MV-4-11 (cell line): ENCODE measurements at places on chromosomes 6 and 20.

DNA sequence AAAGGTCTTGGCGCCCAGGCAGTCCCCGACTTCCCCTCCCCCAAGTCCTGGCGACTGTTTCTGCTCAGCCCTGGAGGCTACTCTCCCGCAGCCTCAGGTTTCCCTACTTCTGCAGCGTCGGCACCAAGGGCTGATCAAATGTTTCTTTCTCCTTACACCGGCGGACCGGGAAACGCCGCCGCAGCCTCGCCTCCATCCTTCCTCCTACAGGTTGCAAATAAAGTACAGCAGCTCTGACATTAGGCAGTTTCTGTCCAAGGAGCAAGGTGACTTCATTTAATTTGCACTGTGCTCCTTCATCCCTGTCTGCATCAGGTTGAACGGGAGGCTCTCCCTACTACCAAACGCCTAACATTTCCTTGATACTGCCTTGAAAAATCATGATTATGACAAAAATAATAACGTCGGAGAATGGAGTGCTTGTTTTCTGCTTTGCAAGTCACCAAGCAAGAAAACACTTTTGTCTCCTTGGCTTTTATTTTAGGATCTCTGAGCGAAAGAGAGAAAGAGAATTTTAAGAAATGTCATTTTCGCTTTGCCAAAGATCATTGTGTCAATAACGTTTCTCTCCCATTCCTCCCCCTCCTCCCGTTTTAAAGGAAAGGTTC is 1.0 kb downstream of the CLIC5 start:
- no peak for DNase-seq

GRCh38 chr6:45929421-45930361 is 86.0 kb downstream of the CLIC5 start:
- DNase-seq: no peak

DNA sequence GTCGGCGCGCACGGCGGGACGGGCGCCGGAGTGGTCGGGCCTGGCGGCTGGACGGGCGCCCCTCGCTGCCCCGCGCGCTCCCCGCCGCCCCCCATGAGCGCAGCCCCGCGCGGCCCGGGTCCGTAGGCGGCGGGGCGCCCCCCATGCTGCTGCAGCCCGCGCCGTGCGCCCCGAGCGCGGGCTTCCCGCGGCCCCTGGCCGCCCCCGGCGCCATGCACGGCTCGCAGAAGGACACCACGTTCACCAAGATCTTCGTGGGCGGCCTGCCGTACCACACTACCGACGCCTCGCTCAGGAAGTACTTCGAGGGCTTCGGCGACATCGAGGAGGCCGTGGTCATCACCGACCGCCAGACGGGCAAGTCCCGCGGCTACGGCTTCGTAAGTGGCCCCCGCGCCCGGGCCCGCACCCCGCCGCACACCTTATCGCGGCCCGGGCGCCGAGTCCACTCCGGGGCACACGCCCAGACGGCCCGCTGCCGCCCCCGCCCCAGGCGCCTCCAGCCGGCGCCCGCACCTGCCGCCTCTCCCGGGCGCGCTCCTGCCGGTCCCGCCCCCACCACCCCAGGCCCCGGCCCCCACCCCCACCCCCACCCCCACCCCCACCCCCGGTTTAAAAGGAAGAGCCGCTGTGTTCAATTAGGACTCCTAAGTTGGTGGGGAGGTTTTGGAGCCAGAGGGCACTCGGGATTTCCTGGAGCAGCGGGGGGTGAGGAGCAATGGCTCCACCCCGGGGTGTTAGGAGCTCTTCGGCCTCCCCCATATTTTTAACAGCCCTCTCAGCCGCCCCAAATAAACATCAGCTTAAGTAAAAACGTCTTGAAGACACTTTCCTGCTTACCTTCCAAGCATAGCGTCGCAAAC is 474 bp downstream of the RBM38 start:
- DNase-seq: no peak

DNA sequence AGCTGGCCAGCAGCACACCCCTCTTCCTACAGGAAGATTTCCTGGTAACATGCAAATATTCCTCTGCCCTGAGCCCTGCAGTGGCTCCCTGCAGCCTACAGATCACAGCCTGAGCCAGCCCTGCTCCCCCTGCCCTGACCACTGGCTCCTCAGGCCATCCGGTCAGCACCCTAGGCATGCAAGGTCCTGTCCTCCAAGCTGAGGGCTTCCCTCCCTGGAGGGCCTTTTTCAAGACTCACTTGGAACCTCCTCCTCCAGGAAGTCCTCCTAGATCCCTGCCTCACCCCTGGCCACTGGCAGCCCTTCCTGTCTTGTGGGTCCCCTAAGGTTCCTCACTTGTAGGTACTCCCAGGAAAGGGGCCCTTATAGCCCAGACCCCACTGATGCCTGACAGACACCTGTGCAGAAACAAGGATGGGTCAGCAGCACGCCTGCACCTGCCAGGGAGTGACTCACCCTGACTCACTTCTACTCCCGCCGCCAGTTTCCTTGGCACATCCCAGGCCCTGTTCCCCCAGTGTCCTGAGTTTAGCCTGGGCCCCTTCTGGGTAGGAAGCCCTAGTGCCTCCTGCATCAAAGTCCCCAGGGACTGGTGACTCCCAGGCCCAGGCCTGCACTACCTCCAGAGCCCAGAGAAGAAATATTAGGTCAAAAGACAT is 3.2 kb downstream of the SLC4A11 start:
- DNase-seq: no peak

DNA sequence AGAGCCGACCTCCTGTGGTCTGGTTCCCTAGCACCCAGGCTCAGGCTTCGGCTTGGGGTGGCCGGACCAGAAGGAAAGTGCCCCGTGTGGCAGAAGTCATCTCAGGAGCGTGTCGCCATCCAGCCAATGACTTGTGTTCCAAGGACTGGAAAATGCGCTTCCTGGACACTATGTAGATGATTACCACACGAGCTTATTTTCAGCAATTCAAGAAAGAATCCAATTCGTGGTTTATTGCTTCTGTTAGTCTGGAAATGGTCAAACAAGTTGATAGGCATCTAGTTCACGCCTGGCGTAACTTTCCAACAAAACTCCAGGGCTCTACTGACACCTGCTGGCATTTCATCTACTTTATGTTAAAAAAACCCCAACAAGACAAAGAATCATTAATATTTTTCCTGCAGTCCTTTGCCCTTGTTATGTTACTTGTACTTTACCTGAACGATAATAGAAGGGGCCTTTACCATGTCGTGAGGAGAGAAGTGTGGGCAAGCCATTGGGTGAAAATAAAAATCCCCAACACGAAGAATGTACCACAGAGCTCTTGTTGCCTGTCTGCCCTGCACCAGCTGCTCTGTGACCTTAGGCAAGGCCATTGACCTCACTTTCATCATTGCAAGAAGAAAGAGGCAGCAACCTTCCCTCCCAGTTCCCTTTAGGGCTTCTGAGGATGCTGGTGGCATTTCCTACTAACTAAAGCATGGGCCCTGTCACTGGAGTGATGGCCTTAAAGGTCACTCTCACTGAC is 154.7 kb upstream of the LAMP5 start:
- peak; percentile 37 for DNase-seq

- no peak for DNase-seq
These were observed 1.0 kb downstream of the LZTS3 start for GRCh38 chr20:3172126-3172932.

DNA sequence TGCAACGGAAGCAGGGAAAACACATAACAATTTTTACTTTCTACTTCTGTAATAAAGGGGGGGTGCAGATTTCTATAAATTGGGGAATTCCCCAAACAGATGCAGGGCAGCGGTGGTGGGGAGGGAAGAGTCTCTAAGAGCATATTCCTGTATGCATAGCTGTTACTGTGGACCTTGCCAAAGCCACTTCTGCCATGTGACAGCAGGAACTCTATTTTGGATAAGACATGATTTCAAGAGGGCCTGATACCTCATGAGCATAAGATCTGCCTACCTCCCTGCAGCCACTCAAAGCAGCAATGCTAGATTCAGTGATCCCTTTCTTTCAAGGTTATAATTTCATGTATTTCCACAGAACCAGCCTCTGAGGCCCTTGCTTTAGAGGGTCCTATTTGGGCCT is 86.2 kb upstream of the CNKSR3 start:
- DNase-seq: no peak

DNA sequence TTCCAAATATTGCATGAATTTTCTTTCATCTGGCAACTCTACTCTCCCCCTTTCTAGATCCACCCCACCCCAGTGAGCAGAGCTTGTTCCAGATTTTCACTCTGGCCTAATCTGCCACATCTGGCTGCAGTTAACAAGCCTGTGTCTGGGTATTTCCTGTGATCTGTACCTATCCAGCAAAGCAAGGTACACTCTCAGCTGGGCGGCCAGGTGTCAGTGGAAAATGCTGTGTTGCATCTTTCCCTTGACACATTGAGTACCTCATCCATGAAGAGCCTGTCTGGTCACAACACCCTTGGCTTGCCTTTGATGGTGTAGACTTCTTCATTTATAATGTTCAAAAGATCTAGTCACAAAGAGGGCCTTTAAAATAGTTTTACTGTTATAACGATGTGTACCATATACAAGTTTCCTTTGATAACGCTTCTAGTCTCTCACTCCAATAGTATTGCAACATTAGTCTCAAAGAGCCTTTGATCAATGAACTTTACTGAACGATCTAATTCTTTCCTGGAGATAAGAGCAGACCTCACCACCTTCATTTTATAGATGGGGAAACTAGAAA is 6.0 kb upstream of the RNF182 start:
- DNase-seq: no peak

DNA sequence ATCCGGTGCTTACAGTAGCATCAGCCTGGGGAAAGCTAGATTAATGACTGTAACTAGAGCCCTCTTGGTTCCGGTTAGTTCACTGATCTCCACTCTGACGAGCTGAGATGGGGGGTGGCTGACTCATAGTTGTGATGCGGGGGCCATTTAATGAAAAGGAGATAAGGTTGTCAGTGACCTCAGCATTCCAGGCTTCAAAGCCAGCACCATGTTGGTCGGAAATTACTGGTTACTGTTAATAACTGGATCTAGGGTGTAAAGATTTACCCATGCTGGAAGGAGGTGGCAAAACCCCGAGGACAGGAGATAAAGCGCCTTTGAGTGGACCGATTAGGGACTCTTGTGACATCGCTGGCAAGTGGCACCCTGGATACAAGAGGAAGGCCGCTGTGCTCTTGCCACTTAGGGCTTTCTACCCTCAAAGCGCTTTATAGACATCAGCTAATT is 21.1 kb downstream of the FOXC1 start:
- DNase-seq: no peak

- peak; percentile 9 for DNase-seq
These were observed 37.9 kb upstream of the SLC23A2 start for GRCh38 chr20:5039255-5039657.

- DNase-seq: no peak
These were observed 11.5 kb upstream of the GLP1R start for GRCh38 chr6:39037082-39037508.

GRCh38 chr20:25280051-25280573 is 32.2 kb downstream of the PYGB start:
- no peak for DNase-seq

- no peak for DNase-seq
These were observed 77.4 kb upstream of the SULF2 start for GRCh38 chr20:47862574-47863240.

DNA sequence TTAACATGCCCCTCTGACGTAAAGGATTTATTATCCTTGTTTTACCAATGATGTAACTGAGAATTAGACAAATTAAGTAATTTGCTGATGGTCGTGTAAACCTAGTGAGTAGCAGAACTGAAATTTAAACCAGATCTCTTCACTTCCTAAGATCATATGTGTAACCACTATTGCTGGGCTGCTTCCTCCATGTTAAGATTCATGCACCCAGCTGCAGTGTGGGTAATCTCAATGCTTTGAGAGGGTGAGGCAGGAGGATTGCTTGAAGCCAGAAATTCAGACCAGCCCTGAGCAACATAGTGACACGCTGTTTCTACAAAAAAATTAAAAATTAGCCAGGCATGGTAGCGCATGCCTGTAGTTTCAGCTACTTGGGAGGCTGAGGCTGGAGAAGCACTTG is 97.9 kb downstream of the L3MBTL3 start:
- DNase-seq: peak; percentile 72

DNA sequence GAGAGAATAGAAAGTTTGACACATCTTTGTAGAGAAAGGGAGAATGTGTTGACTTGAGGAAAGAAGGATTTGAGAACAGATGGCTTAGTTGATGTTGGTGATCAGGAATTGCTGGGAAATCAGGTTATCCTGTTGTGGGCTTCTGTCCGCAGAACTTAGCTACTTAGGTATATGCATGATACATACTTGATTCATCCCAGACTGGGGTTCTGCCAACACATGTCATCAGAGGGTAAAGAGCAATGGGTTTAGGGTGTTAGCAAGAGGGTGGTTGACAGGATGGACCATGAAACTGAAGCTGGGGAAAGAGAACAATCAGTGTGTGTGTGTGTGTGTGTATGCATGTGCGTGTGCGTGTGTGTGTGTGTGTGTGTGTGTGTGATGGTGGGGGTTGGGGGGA is 50.6 kb upstream of the NELFCD start:
- DNase-seq: no peak

DNA sequence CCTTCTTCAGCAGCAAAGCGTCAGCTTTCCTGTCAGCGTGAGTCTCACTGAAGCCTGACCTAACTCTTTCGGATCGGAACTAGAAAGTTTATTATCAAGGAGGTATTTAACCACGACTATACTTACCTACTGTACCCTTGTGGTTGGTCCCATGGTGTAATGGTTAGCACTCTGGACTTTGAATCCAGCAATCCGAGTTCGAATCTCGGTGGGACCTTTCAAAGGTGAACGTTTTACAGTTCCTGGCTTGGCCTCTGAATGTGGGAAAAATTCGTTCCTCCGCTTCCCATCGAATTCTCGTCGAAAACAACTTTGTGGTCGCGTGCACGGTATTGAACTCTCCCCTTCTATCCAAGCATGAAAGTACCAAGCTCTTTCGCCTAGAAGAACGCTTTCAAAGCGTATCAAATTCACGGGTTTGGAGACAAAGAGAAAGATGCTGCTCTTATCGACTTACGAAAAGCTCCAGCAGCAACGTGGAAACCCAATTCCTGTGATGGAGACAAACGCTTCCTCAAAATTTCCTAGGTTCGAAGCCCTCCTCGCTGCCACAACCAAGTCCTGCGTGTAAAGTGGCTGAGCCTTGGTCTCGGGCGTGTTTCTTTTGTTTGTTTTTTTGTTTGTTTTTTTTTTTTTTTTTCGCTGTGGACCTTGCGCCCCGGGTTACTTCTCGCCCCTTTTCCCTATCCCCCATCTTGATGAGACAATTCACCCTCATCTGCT is 63.7 kb downstream of the GPX5 start:
- peak; percentile 29 for DNase-seq

- no peak for DNase-seq
These were observed 139.0 kb downstream of the JARID2 start for GRCh38 chr6:15384901-15385300.
